ENCODE measurements at places on chromosomes 2 and 18.
A peak's percentile ranks its signal among the peaks of the same experiment; 100 is the strongest.

GRCh38 chr2:226429476-226429875 is 370.1 kb downstream of the IRS1 start:
- no peak for DNase-seq

GRCh38 chr2:30421604-30422443 is 25.2 kb upstream of the LCLAT1 start:
- DNase-seq: peak; percentile 74

DNA sequence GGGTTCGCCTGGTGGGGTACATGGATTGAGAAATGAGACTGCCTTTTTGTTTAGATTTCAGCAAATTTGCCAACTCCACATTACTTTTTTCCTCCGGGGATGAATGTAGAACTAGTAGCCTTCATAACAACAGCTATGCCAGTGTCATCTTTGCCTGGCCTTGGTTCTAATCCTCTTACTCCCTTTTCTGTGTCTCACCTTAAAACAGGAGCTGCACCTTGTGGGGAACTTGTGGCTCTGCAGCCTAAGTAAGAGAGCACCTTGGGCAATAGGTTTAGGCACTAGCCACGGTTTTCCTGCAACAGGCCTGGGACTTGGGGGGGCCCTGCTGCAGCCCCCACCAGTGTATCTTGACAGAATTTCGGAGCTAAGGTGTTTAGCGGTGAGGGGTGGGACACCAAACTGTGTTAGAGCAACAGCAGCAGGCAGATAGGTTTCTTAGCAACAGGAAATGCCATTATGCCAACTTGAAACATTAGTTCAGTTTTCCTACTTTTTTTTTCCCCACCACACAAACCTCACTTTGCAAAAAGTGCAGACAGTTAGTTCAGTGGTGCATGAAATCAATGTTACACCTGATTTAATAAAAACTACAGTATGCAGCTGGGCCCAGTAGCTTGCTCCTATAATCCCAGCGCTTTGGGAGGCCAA is 173.7 kb downstream of the PRKCE start:
- DNase-seq: no peak

GRCh38 chr18:48529796-48530195 is 9.0 kb upstream of the CTIF start:
- no peak for DNase-seq

- no peak for DNase-seq
These were observed 37.6 kb downstream of the SLC14A1 start for GRCh38 chr18:45761512-45762114.

All from A673 (cell line).